CD8-positive, alpha-beta memory T cell (primary cell): ENCODE measurements at places on chromosomes 7 and 10. TPM values are rescaled to one million over a fixed set of nuclear protein-coding genes. Genes with fewer than 3 reads are reported as not detected.

The PPP1R3A gene
- polyA plus RNA-seq, result not detected

The WASHC2C gene
- polyA plus RNA-seq, result 41.1 TPM

GRCh38 chr10:133125901-133126300 is 34.1 kb upstream of the KNDC1 start:
- H3K4me1 ChIP-seq, result no peaks in the 10 kb centered on the region
- H3K4me3 ChIP-seq, result no peak overlapping the region
- no peaks in the 10 kb centered on the region for H3K36me3 ChIP-seq
- no peak for DNase-seq
- H3K27ac ChIP-seq, result no peak overlapping the region
- no peaks in the 10 kb centered on the region for H3K27me3 ChIP-seq

The RAMP3 gene
- not detected for polyA plus RNA-seq

- H3K4me3 ChIP-seq, result no peak overlapping the region
- H3K27me3 ChIP-seq, result no peaks in the 10 kb centered on the region
- no peak for DNase-seq
- no peaks in the 10 kb centered on the region for H3K36me3 ChIP-seq
Observed at GRCh38 chr7:157713591-157713990, 376.8 kb downstream of the DNAJB6 start.

DNA sequence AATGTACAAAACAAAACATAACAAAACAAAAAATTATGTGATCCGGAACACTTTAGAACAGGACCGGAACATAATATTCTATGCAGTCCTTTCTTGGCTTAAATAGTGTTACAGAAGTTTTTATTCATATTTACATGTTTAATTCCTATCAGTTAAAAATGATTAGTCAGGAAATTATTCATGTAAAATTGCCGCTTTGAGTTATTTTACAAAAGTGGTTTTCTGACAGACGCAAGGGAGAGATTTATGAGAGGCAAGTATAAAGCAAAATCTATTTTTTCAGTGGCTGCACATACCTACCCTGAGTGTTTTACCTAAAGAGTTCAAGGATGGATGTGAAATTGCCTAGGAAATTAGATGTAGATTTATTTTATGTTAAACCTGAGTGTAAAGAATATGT is 230.7 kb upstream of the DKK1 start:
- H3K27ac ChIP-seq, result no peak overlapping the region
- no peaks in the 10 kb centered on the region for H3K36me3 ChIP-seq

- no peaks in the 10 kb centered on the region for H3K36me3 ChIP-seq
- H3K27me3 ChIP-seq, result no peaks in the 10 kb centered on the region
- no peak for DNase-seq
- H3K4me1 ChIP-seq, result no peaks in the 10 kb centered on the region
- no peak overlapping the region for H3K4me3 ChIP-seq
- no peak overlapping the region for H3K27ac ChIP-seq
Observed at GRCh38 chr7:141945356-141945755, 1.4 kb downstream of the CLEC5A start.

DNA sequence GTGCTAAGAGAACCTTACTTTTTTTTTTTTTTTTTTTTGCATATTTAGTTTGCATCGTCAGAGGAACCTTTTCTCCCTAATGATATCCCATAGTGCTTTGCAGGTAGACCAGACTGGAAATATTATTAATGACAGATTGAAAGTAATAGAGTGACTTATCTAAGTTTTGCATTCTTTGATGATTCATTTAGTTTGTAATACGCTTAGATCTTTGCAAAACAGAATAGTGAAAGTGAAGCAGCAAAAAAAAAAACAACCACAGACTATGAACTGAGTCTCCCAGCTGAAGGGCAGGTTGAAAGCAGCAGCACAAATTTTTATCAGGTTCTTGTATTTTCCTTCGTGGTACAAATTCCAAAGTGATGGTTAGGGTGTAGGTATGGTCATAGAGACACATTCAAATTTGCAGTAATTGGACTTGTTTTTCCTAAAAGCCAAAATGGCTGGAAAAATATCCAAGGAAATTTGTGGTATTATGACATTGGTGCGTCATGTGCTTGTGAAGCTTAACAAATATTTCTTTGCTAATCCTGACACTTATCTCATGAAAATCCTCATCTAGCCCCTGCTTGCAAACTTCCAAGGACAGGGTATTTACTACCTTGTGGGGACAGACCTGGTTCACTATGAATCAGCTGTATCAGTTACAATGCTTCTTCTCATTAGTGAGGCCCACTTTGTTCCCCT is 81.8 kb upstream of the CREB5 start:
- H3K36me3 ChIP-seq, result no peaks in the 10 kb centered on the region
- peak overlapping the region; percentile 9 for H3K4me3 ChIP-seq
- DNase-seq, result no peak
- no peak overlapping the region for H3K27ac ChIP-seq

The FGL2 gene
- 4.1 TPM for polyA plus RNA-seq

The INMT gene
- 0.08 TPM for polyA plus RNA-seq

DNA sequence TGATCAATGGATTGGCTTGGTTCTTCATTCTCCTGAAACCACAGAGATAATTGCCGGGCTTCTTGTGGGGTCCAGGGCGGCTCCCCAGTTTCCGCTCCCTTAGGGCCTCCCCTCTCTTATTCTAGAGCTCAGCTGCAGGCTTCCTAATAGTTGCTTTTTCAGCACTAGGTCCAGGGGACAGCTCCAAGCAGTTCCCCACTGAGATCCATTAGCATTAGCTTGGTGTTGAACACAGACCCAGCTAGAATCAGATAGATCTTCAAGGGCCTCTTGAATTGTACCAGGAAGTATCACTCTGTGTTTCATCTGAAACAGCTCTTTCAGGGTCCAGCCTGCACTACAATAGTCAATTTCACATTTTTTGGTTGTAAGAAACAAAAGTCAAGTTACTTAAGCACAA is 238.7 kb downstream of the SEC23IP start:
- DNase-seq, result no peak
- H3K4me1 ChIP-seq, result no peaks in the 10 kb centered on the region
- no peak overlapping the region for H3K4me3 ChIP-seq
- H3K27me3 ChIP-seq, result no peaks in the 10 kb centered on the region
- no peaks in the 10 kb centered on the region for H3K36me3 ChIP-seq

The GTPBP10 gene
- 31.3 TPM for polyA plus RNA-seq

The EEPD1 gene
- polyA plus RNA-seq, result 15.0 TPM

- H3K36me3 ChIP-seq, result no peaks in the 10 kb centered on the region
- no peak overlapping the region for H3K27ac ChIP-seq
- H3K4me1 ChIP-seq, result no peaks in the 10 kb centered on the region
- no peak for DNase-seq
- no peaks in the 10 kb centered on the region for H3K27me3 ChIP-seq
- no peak overlapping the region for H3K4me3 ChIP-seq
Observed at GRCh38 chr10:476455-476780, 213.1 kb downstream of the DIP2C start.

- no peaks in the 10 kb centered on the region for H3K4me1 ChIP-seq
- no peaks in the 10 kb centered on the region for H3K27me3 ChIP-seq
- H3K27ac ChIP-seq, result no peak overlapping the region
- DNase-seq, result no peak
Observed at GRCh38 chr7:11576310-11576709, 255.7 kb downstream of the THSD7A start.

DNA sequence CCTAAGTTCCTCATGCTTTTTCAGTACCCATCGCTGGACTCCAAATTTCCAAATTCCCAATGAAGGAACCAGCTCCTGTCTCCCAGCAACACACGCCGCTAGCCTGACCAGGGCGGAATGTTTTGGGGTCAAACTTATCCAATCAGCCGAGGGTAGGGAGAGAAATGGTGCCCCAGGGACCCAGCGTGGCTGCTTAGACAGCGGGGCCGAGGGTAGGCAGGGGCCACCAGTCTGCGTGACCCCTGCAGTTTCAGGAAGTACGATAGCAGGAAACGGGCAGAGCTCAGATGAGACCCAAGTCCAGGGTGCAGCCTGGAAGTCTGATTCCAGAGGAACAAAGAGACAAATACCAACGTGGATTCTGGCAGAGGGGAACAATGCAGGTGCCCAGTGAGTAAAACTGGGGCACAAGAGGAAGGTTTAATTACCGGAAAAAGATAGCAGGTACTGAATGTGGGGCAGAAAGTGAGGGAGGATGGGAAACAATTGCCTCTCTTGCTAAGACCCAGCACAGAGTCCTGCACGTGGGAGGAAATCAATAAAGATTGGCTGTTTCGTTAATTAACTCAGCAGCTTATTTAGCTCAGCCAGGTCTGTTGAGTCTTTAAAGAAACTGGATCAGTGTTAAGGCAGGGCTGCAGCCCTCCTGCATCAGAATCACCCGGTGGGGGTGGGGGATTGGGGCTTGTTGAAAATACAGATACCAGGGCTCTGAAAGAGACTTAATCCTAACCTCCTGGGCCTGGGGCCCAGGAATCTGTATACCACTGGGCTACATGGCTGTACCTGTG is 50.4 kb upstream of the NFE2L3 start:
- DNase-seq, result no peak
- peaks cover 29% of the 10 kb centered on the region for H3K4me1 ChIP-seq
- H3K27me3 ChIP-seq, result no peaks in the 10 kb centered on the region
- no peak overlapping the region for H3K4me3 ChIP-seq
- H3K36me3 ChIP-seq, result no peaks in the 10 kb centered on the region

The RPEL1 gene
- polyA plus RNA-seq, result not detected

The EVX1 gene
- polyA plus RNA-seq, result not detected

The STK17A gene
- polyA plus RNA-seq, result 270 TPM

DNA sequence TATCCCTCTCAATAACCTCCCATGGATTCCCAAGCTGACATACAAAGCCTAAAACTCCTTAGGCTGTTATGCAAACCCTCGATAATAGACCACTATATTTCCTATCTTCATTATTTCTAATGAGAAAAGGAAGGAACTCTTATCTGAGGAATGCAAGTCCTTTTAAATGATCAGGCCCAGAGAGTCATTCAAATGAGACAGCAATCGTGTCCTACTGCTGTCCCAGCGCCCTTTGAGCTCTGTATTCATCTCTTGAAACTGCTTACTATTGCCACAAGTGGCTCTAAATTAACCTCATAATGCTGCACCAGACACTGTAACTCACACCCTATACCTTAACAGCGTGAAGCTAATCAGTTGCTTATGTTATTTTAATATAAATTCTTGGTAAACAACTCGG is 182.1 kb upstream of the NAMPT start:
- H3K4me1 ChIP-seq, result no peaks in the 10 kb centered on the region
- no peak overlapping the region for H3K4me3 ChIP-seq
- no peaks in the 10 kb centered on the region for H3K36me3 ChIP-seq
- H3K27me3 ChIP-seq, result no peaks in the 10 kb centered on the region

DNA sequence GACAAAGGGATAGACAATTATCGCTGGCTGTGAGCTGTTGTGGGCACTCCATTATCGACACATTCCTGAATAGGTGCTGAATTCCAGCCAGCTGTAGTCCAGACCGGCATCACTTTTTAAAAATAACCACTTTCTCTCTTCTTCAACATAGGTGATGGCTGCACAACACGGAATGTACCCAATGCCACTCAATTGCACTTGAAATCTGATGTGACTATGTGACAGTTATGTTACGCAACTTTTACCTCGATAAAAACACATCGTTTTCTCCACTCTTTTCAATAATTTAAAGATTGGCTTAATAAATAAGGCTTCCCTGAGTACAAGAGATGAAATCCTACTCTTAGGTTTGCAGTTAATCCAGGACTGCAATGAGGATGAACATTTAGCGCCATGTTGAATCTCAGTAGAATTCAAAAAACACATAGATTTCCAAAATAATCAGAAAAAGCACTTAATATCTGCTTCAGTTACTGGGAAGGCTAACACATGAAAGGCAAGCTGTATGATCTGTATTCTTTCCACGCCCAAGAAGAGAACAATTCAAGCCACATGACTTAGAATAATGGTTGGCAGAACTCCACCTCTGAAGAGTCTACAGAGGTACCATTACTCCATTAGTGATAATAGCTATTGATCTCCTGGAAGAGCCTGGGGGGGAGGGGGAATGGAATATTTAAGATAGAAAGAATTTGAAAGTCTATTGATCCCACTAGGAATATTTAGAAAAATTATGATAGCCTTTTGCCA is 3.6 kb downstream of the YWHAG start:
- no peaks in the 10 kb centered on the region for H3K27me3 ChIP-seq
- no peak for DNase-seq
- no peak overlapping the region for H3K4me3 ChIP-seq
- no peaks in the 10 kb centered on the region for H3K36me3 ChIP-seq

GRCh38 chr10:83625831-83626360 is 513.4 kb upstream of the GHITM start:
- H3K27me3 ChIP-seq, result no peaks in the 10 kb centered on the region
- no peak overlapping the region for H3K27ac ChIP-seq
- no peak for DNase-seq
- H3K4me1 ChIP-seq, result no peaks in the 10 kb centered on the region

GRCh38 chr7:45514944-45515343 is 59.2 kb upstream of the ADCY1 start:
- no peaks in the 10 kb centered on the region for H3K36me3 ChIP-seq
- DNase-seq, result no peak
- no peak overlapping the region for H3K4me3 ChIP-seq

The FAM221A gene
- 5.4 TPM for polyA plus RNA-seq

GRCh38 chr7:158881731-158882130 is 25.4 kb downstream of the DYNC2I1 start:
- DNase-seq, result no peak
- no peak overlapping the region for H3K27ac ChIP-seq
- no peaks in the 10 kb centered on the region for H3K4me1 ChIP-seq
- peaks cover 5% of the 10 kb centered on the region for H3K36me3 ChIP-seq
- H3K27me3 ChIP-seq, result no peaks in the 10 kb centered on the region

The CCDC3 gene
- not detected for polyA plus RNA-seq

GRCh38 chr10:121608469-121609190 is 10.4 kb upstream of the FGFR2 start:
- no peaks in the 10 kb centered on the region for H3K27me3 ChIP-seq
- no peak overlapping the region for H3K27ac ChIP-seq
- no peak overlapping the region for H3K4me3 ChIP-seq

DNA sequence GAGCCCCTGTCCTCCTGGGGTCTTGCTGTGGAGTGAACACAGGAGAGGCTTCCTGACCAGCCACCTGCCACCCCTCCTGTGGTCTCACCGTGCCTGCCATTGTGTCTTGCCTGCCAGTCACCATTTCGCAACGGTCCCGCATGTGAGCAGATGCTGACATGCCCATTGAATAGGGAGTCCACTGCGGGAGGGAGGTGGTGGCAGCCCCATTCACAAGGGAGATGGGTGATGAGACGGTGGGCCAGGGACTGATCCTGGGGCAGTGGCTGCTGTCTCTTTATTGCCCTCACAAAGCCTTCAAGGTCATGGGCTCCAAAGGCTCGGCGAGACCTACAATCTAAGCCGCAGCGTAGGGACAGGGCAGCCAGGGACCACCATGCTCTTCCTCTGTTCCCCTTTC is 76.0 kb upstream of the NPTX2 start:
- H3K27ac ChIP-seq, result no peak overlapping the region
- no peaks in the 10 kb centered on the region for H3K27me3 ChIP-seq
- H3K4me3 ChIP-seq, result no peak overlapping the region
- DNase-seq, result no peak

DNA sequence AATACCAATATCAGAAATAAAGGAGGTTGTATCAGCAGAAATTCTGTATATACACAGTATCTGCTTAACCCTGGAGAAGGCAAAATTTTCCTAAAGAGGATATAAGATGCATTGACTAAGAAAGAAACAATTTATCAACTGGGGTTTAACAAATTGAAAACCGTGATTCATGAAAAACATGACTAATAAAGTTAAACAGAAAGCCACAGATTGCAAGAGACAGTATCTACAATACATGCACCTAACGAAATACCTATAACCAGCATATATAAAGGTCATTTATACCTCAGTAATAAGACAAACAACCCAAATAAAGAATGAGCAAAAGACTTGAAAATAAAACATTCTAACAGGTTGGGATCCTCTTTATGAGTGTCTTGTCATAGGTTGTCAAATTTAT is 101.8 kb downstream of the IQUB start:
- DNase-seq, result no peak
- no peaks in the 10 kb centered on the region for H3K27me3 ChIP-seq
- H3K36me3 ChIP-seq, result no peaks in the 10 kb centered on the region
- no peaks in the 10 kb centered on the region for H3K4me1 ChIP-seq
- no peak overlapping the region for H3K4me3 ChIP-seq
- H3K27ac ChIP-seq, result no peak overlapping the region

The FAM13C gene
- not detected for polyA plus RNA-seq
